ENCODE measurements at places on chromosomes 13 and 19.

GRCh38 chr13:27405546-27406134 lies 18.8 kb upstream of the GTF3A start:
- no peak for DNase-seq

DNA sequence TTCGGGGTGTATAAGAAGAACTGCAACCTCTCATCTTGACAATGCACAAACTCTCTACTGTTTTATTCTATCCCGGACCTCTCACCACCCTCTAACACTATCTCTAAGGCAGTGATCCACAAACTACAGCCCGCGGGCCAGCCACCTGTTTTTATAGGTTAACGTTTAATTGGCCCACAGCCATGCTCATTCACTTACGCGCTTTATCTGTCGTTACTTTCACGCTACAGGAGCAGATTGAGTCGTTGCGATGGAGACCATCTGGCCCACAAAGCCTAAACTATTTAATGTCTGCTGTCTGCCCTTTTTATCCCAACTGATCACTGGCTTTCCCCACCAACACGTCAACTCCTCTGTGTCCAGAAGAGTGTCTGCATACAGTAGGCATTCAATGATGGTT lies 158.9 kb downstream of the CACNA1A start:
- DNase-seq, result no peak

DNA sequence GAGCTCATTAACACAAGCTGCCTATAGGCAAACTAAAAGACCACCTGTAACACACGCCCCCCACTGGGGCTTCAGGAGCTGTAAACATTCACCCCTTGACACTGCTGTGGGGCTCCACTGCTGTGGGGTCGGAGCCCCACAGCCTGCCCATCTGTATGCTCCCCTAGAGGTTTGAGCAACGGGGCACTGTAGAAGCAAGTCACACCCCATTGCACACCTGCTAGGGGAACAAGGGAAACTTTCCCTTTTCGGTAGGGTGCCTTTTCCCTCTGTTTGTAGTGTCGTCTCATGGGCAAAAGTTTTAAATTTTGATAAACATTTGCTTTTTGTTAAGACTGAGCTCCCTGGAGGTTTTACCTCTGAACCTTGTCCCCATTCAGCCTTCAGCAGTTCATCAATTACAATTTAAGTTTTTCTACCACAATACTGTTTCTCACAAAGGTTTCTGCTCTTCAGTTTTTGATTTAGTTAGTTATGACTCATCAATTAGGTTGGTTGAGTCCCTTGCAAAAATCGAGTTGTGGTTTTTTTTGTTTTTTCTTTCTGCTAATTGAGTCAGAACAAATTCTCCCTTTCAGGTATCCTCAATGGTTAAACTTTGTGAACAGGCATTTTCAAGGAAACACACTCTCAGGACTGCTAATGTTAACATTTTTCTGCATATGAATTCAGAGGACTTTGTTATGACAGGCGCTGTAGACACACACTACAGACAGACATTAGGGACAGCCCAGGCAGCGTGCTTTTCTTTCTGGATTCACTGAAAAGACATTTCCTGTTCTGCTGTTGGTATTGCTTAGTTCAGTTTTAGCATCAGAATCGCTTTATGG lies 35.1 kb downstream of the ZNF433 start:
- DNase-seq, result no peak

GRCh38 chr13:112747256-112747655 lies 57.4 kb downstream of the ATP11A start:
- no peak for DNase-seq

DNA sequence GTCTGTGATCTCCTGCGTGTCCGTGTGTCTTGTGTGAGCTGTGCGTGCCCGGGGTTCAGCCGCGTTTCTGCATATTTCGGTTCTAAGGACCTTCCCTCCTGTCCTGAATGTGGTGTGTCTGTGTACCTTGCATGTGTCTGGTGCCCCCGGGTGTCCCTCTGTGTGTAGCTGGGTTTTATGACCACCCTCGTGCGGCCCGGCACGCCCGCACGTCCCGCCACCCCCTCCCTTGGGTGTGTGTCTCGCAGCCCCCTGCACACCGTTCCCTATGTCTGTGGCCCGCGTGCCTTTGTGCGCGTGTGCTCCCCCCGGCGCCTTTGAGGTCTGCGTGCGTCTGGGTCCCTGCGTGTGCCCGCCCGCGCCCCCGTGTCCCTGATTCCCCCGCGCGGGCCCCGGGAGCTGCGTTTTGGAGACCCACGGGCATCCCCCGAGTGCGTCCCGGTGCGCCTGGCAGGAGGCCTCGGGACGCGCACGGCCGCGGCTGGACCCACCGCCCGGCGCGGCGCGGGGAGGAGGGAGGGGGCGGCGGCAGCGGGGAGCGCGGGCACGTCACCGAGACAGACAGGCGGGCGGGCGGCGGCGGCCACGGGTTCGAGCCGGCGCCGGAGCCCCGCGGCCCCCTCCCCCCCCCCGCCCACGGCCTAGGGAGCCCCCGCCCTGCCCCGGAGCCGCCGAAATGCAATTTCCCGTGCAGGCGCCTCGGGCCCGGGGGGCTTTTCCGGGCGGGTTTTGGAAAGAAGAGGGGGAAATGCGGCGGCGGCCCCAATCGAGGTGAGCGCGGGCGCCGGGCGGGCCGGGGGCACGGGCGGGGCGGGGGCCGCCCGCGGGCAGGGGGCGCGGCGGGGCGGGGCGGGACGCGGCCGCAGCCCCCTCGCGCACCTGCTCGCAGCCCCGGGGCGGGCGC lies 12.0 kb upstream of the NANOS3 start:
- no peak for DNase-seq

DNA sequence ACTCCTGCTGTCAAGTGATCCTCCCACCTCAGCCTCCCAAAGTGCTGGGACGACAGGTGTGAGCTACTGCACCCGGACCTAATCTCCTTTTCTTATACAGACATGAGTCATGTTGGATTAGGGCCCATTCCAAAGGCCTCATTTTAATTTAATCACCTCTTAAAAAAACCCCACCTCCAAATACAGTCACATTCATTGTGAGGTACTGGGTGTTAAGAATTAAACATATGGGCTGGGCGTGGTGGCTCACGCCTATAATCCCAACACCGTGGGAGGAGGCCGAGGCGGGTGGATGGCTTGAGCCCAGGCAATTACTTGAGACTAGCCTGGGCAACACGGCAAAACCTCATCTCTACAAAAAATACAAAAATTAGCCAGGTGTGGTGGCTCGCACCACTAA lies 46.6 kb downstream of the PIN1 start:
- no peak for DNase-seq

- DNase-seq, result no peak
Measured at GRCh38 chr13:90402613-90403012, 944.9 kb upstream of the MIR17HG start.

DNA sequence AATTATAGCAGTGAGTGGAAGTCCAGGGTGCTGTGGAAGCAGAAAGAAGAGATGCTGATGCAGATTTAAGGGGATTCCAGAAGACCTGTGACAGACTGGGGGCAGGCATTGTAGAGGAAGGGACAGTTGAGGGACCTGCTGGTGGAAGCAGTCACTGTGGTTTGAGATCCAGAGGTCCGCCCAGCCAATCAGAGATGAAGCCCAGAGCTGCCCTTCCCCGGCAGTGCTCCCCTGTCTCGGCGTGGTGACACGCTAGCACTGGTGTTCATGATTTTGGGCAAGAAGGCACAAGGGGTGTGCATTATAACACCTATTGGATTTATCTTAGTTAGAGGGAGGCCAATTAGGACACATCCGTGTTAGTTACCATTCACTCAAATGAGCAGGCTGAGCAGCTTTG lies 16.1 kb downstream of the TNFRSF19 start:
- no peak for DNase-seq

DNA sequence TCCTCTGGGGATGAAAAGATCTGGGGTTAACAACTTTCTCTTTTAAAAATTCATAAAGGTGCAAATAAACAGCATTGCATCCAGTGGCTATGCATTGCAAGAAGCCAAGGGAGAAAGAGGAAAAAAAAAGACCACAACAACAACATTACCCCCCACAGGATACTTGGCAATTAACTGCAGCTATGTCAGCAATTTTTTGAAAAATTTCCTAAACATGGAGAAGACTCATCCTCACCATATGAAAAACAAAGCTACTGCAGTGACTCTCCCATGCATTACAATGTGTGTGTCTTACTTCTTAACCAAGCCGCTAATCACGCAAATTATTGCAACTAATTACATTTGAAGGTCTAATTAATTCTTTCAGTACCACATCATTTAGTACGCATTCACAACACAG lies 309.8 kb upstream of the ZNF507 start:
- no peak for DNase-seq

- peak; percentile 26 for DNase-seq
Measured at GRCh38 chr19:6521718-6522646, 8.8 kb upstream of the TNFSF9 start.

DNA sequence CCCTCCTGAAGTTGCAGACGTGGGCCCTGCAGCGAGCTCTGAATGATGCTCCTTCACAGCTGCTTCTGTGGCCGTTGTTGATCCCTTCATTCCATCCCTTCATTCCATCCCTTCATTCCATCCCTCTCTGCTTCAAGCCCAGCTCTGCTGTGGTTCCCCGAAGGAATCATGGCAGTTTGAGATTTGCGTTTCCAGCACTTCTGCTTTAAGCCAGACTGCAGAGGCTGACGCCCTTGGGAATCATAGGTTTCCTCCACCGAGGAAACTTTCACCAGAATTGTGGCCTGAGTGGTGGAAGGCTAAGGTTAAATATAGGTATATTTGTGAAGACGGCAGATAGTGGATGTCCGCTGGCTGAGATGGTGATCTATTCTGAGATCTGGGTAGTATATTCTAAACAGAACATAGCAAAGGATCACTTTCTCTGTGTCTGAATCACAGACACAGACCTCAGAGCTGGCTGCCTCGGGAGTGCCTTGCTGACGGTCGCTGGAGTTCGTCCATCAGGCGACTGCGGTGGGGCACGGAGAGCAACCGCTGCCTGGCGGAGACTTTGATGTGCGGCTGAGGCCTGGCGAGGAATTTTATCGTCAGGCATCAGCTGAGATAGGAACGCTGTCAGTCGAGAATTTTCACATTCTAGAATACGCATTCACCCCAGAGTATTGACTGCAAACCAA lies 42.8 kb upstream of the DCUN1D2 start:
- no peak for DNase-seq

- DNase-seq, result no peak
Measured at GRCh38 chr13:95620825-95621498, 23.5 kb downstream of the DZIP1 start.
